ENCODE measurements at places on chromosomes 6 and 20.

- DNase-seq, result no peak
These were observed 229.3 kb downstream of the FARS2 start for GRCh38 chr6:5490501-5491069.

DNA sequence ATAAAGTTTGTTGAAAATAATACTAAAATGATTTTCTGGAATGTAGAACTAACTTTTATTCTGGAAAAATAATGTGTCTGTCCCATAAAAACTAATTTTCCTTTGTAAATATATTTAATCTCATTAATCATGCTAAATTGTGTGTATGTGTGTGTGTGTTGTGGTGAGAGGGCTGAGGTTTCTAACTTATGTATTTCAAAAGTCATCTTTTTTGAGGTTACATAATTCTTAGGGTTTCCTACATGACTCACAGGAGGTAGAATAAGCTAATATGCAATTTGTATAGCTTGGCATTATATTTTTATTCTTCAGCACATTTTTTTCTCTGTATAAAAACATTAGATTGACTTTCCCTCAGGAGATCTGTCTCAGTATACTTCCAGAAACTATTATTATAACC is 64.1 kb upstream of the CLVS2 start:
- no peak for DNase-seq

- no peak for DNase-seq
These were observed 234.3 kb downstream of the ARHGAP18 start for GRCh38 chr6:129475477-129476247.

GRCh38 chr20:49290608-49291191 is 12.8 kb upstream of the ZNFX1 start:
- no peak for DNase-seq

DNA sequence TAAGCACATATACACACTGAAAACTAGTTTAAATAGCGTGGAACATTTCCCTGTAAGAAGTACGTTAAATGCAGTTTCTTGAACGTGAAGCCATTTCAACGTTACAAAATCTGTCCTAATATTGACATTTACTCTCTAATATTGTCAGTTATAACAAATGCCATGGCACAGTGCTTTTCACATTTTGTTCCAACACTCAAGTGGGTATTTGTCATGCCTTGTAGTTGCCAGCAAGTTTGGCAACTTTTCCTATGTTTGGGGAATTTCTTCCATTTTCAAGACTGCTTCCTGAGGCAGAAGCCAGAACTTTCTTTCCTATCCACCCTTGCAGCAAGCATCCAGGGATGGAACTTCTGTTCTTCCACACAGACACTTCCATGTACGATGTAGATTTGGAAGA is 63.0 kb downstream of the STX11 start:
- DNase-seq, result no peak

DNA sequence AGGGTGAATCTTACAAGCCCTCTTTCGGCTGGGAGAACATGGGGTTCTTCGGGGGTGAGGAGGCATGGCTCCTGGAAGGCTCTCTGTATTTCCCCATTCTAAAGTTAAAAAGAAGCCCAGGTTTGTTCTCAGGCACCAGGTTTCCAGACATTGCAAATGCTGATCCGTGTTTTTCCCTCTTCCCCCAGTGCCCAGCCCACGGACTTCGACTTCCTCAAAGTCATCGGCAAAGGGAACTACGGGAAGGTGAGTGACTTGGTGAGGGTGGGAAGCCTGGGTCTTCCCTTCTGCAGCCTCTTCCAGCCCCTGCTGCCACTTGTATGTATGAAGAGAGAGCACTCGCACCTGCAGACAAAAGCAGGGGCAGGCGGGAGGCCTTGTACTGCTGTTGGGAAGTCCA is 8.7 kb downstream of the SGK2 start:
- DNase-seq, result no peak

GRCh38 chr6:14775528-14775927 is 470.3 kb upstream of the JARID2 start:
- no peak for DNase-seq

DNA sequence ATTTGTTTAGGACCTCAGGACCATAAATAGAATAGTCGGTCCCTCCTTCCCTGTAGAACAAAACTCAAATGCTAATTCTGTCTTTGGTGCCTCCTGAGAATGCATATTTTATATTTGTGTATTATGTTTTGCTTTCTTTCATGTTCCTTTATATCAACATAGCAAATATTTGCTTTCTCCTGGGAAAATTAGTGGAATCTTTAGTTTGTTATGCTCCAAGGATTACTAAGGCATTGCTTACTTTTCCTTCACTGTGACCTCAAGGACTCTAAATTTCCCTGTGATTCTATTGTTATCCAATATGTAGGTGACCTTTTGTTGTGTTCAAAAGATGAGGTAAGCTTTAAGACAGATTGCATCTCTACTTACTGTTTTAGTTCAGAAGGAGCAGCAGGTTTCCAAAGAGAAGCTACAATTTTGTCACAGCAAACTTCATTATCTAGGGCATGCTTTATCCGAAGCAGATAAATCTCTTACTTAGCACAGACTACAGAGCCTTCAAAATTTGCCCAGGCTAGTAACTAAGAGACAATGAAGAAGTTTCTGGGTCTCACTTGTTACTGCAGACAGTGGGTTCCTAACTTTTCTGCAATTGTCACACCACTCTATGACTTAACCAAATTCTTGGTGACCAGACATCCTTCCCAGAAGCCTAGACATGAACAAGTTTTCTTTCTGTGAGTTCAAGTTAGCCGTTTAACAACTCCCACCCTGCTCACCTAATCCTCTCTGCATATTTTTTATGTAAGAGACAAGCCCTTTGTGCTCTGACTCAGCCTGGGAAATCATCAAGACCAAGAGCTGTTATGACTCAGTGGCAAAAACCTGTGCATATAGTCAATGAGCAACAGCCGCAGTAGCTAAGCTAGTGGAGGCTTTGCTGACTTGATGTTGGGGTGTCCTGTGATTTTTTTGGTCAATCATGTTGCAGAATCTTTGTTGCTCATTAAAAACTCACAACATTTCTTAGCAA is 378.8 kb downstream of the QKI start:
- DNase-seq, result no peak

- no peak for DNase-seq
These were observed 433.9 kb upstream of the MAP3K7 start for GRCh38 chr6:91020744-91021143.

- no peak for DNase-seq
These were observed 37.6 kb upstream of the LYRM2 start for GRCh38 chr6:89675949-89676748.

- no peak for DNase-seq
These were observed 36.9 kb downstream of the CRYBG1 start for GRCh38 chr6:106397431-106397830.

GRCh38 chr6:169587975-169588374 is 113.9 kb downstream of the WDR27 start:
- DNase-seq, result no peak

GRCh38 chr20:41161886-41162285 is 24.5 kb downstream of the PLCG1 start:
- no peak for DNase-seq

DNA sequence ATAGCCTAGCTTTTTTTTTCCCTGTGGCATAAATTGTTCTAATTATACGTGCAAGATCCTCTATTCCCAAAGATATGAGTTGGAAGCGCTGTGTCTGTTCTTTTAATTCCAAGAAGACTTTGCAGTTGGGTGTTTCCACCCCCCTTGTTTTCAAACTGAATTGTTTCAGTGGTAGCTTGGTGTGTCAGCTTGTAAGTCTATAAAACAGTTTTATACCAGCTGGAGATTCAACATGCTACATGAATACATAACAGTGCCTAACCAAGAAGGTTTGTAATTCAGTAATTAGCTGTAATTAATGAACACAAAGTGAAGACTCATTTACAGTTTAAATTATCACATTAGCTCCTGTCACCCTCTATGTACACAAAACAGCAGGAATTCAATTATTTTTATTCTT is 154.0 kb downstream of the ZNF217 start:
- DNase-seq, result no peak

- DNase-seq, result no peak
These were observed 11.9 kb downstream of the TULP4 start for GRCh38 chr6:158324136-158324535.

DNA sequence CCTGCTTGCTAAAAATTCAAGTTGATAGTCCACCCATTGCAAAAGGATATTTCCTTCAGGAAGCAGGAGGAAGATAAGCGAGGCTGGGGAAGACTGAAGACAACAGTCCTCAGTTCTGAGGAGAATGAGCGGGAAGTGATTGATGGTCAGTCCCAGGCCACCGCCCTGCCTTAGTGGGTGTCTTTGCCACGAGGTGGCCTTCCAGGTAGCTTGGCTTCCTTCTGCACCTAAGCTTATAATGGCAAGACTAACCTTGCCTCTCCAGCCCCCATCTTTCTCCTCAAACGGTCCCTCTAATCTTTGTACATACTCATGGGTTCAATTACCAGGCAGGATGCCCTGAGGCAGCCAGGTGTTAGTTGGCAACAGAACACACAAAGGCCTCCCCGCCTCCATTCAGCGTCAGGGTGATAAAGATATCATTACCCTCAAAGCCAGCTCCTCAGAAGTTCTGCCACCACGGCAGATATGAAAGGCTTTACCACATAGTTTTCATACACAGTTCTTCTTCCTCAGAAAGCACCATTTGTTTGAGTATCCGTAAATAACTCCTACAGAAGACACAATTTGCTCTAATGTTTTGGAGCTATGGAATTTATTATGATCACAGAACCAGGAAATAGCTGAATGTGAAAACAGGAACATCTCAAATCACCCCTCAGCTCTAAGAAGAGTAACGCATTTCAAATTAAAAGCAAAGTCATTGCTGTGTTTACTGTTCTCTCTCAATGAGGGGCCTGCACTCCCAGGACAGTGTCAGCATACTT is 249.4 kb downstream of the ATXN1 start:
- DNase-seq, result no peak

DNA sequence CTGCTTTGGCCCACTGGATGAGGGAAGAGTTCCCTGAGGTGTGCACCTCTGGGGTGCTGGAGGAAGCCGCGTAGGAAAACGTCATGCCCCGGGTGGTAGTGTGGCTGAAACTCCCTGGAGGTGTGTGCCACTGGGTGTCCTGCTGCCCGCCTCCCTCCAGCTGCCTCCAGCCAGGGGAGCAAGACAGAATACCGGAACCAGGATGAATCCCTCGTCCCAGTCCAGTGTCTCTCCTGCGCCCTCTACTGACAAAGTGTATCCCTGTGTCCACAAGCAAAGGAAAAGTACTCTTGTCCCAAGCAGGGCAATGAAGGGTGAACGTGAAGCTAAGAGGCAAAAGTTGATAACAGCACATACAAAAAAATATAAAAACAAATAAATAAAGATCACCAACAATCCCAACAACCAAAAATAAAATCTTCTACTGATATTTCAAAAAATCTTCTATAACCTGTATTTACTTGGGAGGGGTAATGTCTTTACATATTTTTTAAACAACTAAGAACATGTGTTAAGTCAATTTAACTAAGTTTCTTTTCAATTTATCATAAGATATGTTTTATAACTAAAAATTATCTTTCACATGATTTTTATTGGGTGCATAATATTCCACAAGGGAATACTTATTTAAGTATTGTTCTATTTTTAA is 437.6 kb downstream of the MAFB start:
- DNase-seq, result no peak

- no peak for DNase-seq
These were observed at the start of gene AVP for GRCh38 chr20:3084283-3084985. Gene AVP (minus strand): TSS chr20:3084724. CDS start chr20:3084674, 50 bp downstream.

- DNase-seq, result peak; percentile 23
These were observed 2.6 kb downstream of the PRSS35 start for GRCh38 chr6:83514866-83515466.

DNA sequence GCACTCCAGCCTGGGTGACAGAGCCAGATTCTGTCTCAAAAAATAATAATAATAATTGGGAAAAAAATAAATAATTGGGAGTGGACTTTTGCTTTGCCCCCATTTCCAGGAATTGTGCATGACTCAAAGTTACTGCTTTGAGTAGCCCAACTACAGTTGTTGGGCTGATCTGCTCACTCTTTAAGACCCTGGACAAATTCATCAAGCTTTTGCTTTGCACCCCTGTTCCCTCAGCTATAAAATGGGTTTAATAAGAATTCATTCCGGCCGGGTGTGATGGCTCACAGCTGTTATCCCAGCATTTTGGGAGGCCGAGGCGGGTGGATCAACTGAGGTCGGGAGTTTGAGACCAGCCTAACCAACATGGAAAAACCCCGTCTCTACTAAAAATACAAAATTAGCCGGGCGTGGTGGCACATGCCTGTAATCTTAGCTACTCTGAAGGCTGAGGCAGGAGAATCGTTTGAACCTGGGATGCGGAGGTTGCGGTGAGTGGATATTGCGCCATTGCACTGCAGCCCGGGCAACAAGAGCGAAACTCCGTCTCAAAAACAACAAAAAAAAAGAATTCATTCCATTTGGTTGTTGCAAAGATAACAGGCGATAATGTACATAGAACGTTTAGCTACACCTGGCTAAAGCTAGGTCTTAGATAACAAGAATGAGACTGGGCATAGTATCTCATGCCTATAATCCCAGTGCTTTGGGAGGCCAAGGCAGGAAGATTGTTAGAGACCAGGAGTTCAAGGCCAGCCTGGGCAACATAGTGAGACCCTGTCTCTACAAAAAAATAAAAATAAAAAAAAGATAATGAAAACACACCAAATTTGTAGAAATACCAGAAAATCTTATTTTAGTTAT is 87.9 kb upstream of the ZNF217 start:
- DNase-seq, result no peak

DNA sequence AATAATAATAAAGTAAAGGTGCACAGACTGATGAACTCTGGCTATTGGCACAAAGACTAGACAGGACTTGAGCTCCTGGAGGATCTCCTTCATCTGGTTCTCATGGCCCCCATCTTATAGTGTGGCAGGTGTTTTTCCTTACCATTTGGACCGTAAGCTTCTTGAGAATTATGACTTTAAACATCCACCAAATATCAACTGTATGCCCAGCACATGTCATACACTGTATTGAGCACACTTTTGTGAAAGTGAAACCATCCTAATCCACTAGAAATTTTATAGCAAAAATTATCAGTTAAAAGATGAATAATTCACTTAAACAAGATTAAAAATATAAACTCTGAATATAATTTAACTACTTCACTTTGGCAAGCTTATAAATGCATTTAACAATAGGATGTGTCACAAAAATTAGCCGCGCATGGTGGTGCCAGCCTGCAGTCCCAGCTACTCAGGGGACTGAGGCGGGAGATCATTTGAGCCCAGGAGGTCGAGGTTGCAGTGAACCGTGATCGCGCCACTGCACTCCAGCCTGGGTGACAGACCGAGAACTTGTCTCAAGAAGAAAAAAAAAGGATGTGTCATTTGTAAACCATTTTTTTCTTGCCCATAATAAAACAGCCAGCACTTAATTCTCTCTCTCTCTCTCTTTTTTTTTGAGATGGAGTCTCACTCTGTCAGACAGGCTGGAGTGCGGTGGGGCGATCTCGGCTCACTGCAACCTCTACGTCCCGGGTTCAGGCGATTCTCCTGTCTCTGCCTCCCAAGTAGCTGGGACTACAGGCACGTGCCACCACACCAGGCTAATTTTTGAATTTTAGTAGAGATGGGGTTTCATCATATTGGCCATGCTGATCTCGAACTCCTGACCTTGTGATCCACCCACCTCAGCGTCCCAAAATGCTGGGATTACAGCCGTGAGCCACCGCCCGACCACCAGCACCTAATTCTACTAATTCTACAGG is 9.1 kb downstream of the HIVEP2 start:
- DNase-seq, result no peak
